ENCODE measurements at places on chromosomes 4 and X. TPM values are rescaled to one million over a fixed set of nuclear protein-coding genes. Genes with fewer than 3 reads are reported as not detected.

Gene MAGEE2
- not detected for total RNA-seq

Gene ARMCX2
- 40.2 TPM for total RNA-seq

Gene UGT2A1
- total RNA-seq, result not detected

Gene AKAP17A
- total RNA-seq, result 56.3 TPM

Gene ITM2A
- 149 TPM for total RNA-seq

Gene XAGE1B
- not detected for total RNA-seq

Gene PPARGC1A
- total RNA-seq, result 7.9 TPM

Gene UGT2B11
- total RNA-seq, result 18.4 TPM

Gene CXCL8
- 33.7 TPM for total RNA-seq

Gene GPR173
- total RNA-seq, result 2.3 TPM

Gene ZAR1
- total RNA-seq, result not detected

Gene TRAPPC11
- total RNA-seq, result 39.0 TPM

Gene RASGEF1B
- 16.4 TPM for total RNA-seq

Gene UNC5C
- total RNA-seq, result 20.9 TPM

Data from breast epithelium (tissue), 4 donors.